Upper lobe of right lung (tissue), 1 donor: ENCODE measurements at places on chromosomes 7 and 10.

DNA sequence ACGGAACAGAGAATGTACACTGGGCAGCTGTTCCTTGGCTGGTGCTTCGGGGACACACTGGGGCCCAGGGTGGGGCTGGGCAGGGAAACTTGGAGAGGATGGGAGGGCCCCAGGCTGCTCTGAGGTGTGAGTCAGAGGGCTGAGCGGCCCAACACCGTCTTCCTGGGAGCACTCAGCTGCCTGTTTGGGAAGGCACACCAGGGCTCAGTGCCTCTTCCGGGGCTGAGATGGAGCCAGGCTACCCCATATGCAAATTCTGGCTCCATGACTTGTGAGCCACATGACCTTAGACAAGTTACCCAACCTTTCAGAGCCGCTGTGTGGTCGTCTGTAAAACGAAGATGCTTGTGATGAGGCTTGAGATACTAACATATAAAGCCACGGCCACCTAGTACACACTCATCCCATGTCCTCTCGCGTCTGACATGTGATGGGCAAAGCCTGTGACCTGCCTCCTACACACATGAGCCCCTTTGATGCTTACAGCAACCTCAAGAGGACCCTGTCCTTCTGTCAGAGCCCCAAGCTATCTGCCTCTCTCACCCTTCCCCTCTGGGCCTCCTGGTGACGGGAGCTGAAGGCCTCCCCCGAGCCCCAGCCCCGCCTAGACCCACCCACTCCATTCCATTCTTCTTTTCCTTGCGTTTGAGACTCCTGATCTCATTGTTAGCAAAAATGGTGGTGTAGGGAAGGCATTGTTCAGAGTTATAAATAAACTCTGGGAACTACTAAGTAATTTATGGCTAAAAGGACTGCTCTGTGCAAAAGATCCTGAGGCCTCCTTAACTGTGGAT, 26.1 kb downstream of the KLRG2 start:
- H3K27ac ChIP-seq = no peak overlapping the region
- no peaks in the 10 kb centered on the region for H3K4me1 ChIP-seq
- no peaks in the 10 kb centered on the region for H3K27me3 ChIP-seq
- H3K4me3 ChIP-seq = no peak overlapping the region
- H3K36me3 ChIP-seq = no peaks in the 10 kb centered on the region

DNA sequence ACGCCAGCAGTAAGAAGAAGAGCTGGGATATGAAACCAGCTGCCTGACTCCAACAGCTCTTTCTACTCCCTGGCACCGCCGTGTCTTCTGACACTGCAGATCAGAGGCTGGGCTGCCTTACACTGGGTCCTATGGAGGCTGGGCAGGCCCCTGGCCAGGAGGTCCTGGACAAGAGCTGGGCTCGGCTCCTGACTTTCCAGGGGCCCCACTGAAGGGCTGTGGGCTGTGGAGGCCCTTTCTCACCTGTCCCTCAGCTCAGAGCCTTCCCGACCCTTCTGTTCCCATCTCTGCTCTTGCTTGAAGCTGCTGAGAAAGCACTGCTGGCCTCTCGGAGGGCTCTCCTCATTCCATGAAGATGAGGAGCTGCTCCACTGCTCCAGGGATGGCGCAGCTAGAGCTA, 85.9 kb upstream of the UNC5B start:
- no peak overlapping the region for H3K27ac ChIP-seq
- no peaks in the 10 kb centered on the region for H3K4me1 ChIP-seq
- H3K4me3 ChIP-seq = no peak overlapping the region
- no peaks in the 10 kb centered on the region for H3K27me3 ChIP-seq

- H3K27ac ChIP-seq = no peak overlapping the region
- peak; percentile 29 for DNase-seq
- H3K36me3 ChIP-seq = no peaks in the 10 kb centered on the region
- peaks cover 11% of the 10 kb centered on the region for H3K27me3 ChIP-seq
- H3K4me1 ChIP-seq = no peaks in the 10 kb centered on the region
- H3K4me3 ChIP-seq = no peak overlapping the region
Observed at GRCh38 chr10:1203704-1204103, 147.5 kb downstream of the WDR37 start.

DNA sequence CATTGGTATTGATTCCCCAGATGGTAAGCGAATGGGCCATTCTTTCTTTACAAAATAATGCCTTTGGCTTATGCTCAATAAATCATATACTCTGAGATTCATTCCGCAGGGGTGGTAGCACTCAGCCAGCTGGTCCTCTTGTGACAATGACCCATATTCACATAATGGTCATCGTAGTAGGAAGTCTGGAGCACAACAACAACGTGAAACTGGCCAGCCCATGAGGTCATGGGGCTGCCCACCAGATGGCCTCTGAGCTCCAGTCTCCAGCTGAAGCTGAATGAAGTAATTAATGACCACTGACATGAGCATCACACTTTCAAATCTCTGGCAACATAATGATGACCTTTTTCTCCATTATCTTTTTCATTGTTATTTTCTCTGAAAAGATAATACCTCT, 42.3 kb upstream of the SORCS1 start:
- H3K27me3 ChIP-seq = no peaks in the 10 kb centered on the region
- H3K27ac ChIP-seq = no peak overlapping the region
- H3K36me3 ChIP-seq = no peaks in the 10 kb centered on the region
- H3K4me3 ChIP-seq = no peak overlapping the region
- DNase-seq = no peak
- H3K4me1 ChIP-seq = no peaks in the 10 kb centered on the region

- no peaks in the 10 kb centered on the region for H3K27me3 ChIP-seq
- no peaks in the 10 kb centered on the region for H3K4me1 ChIP-seq
- no peak for DNase-seq
- no peak overlapping the region for H3K4me3 ChIP-seq
- H3K27ac ChIP-seq = no peak overlapping the region
Observed at GRCh38 chr7:88310956-88311674, 4.4 kb upstream of the STEAP4 start.

- H3K27me3 ChIP-seq = no peaks in the 10 kb centered on the region
- H3K4me1 ChIP-seq = peaks cover 72% of the 10 kb centered on the region
- DNase-seq = peak; percentile 95
- peak within 1 kb of the TSS; percentile 90 for H3K27ac ChIP-seq
- peak within 1 kb of the TSS; percentile 70 for H3K4me3 ChIP-seq
Observed at GRCh38 chr10:71773221-71773971, at the start of gene VSIR. Gene VSIR (minus strand): TSS chr10:71773520. CDS start chr10:71773439, 81 bp downstream.

- DNase-seq = no peak
- no peak overlapping the region for H3K4me3 ChIP-seq
- no peaks in the 10 kb centered on the region for H3K27me3 ChIP-seq
- no peaks in the 10 kb centered on the region for H3K4me1 ChIP-seq
Observed at GRCh38 chr10:128485701-128486235, 359.5 kb upstream of the MKI67 start.

DNA sequence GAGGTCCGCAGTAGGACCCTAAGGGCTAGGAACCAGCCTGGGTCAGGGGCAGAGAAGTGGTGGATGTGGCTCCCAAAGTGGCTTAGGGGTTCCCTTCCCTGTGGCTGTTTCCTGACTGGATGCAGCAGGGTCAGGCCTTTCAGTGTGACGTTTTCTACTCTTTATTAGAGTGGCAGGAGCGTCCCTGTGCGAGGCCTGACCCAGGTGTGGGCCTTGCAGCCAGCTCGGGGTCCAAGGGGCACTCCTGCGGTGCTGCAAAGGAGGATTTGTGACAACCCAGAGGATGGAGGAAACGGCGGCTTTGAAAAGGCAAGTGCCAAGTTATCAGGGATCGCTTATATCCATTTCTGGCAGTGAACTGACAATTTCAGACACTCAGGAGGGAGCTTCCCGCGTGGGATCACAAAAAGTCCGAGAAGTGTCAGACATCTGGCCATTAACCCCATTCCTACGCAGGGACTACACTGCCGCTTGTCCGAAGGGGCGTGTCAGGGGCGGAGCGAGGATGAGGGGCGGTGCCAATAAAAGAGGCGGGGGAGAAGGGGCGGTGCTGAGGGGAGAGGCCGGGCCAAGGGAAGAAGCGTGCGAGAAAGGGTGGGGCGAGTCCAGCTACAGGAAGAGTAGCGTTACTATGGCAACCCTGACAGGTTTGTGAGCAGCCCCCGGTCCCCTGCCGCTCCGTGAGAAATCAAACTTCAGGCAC, 98.8 kb upstream of the ZNF722 start:
- H3K36me3 ChIP-seq = no peaks in the 10 kb centered on the region
- H3K4me1 ChIP-seq = no peaks in the 10 kb centered on the region
- no peaks in the 10 kb centered on the region for H3K27me3 ChIP-seq
- peak overlapping the region; percentile 65 for H3K27ac ChIP-seq
- H3K4me3 ChIP-seq = peak overlapping the region; percentile 77

DNA sequence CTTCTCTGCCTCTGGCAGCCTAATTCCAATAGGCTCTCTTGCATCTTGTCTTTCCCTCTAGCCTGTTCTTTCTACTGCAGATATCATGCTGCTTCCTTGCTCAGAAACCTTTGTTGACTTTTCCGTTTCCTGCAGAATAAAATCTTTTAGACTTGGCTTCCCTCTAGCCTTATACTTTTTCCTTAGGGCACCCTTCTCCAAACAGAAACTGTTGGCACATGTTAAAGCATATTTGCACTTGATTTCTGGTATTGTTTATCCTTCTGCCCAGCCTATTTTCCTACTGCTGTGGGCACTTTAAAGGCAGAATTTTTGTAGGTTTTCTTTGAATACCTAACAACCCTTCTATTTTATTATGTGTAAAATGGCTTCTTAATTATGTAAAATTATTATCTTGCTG, 4.6 kb downstream of the GNAI1 start:
- H3K27ac ChIP-seq = no peak overlapping the region
- H3K4me3 ChIP-seq = no peak overlapping the region
- no peaks in the 10 kb centered on the region for H3K27me3 ChIP-seq
- no peaks in the 10 kb centered on the region for H3K36me3 ChIP-seq
- H3K4me1 ChIP-seq = peaks cover 30% of the 10 kb centered on the region

DNA sequence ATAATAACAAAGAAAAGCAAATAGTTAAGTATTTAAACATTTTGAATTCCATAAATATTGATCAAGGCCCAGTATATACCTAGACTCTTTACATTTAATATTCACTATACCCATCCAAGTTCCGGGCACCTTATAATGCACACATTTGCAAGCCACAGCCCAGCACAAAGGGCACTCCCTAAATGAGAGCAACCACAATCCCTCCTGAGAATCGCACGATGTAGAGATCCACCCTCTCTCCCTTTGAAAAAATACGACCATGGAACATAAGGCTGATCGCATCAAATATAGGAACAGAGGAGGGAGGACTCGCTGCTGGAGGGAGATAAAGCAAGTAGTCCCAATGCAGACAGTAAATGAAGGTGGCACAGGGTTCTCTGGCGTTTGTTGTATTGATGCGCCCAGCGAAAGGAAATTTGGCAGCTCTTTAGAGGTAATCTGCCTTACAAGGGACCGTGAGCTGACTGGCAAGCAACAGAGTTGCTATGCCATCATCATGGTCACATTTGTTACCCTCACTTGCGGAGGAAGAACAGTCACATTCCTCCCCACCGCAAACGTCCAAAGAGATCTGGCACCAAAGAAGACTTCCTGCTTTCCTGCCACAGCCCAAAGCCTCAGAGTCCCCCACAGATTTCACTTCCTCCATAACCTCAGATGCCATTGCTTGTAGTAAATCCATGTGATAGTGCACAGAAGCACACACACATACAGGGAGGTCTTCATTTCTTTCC, 16.1 kb upstream of the TAS2R40 start:
- no peak overlapping the region for H3K27ac ChIP-seq
- no peak for DNase-seq
- peaks cover 4% of the 10 kb centered on the region for H3K27me3 ChIP-seq

DNA sequence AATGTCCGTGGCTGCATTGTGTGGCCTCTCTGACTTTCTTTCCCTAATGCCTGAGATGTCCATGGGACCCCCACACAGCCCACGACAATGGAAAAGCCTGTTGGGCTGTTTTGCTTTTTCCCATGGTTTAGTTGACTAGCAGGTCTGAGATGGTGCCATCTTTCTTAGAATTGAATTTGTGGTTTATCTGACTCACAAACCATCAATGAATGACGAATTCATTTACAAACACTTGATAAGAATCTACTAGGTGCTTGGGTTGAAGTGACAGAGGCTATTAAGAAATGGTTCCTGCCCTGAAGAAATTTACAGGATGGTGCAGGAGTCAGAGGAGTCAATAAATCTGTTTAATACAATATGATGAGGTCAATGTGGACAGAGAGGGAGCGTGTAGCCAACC, 75.4 kb downstream of the OTUD1 start:
- DNase-seq = no peak
- no peaks in the 10 kb centered on the region for H3K4me1 ChIP-seq
- H3K4me3 ChIP-seq = no peak overlapping the region
- H3K27ac ChIP-seq = no peak overlapping the region
- H3K27me3 ChIP-seq = no peaks in the 10 kb centered on the region

DNA sequence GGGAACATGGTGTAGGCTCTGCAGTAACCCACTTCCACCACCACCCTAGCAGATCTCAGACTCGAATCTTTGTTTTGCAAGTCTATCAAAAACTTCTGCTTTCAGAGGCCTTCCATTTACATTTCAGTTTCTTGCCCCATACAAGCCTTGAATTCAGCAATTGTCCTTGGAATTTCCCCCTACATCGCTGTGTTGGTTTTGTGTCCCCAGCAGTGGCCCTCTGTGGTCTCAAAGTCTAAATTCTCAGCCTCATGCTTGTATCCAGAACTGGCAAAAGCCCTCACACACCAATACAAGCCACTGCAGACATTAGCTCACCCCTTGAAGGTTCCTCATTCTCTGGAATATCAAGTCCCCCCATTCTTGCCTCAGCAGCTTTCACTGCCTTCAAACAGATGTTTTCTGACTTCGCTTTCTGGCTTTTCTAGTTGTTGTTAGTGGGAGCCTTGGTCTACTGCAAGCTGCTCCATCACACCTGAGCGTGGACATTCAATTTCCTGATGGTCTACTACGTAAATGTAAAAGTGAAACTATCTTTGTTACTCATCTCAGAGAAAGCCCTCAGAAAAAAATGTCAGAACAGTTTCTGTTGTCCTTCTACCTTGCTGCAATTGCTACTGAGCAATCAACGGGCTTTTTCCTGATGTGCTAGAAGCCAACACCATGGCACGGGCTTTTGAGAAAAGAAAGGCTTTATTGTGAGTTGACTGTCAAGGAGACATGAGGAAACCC, 1.8 kb upstream of the NUB1 start:
- no peaks in the 10 kb centered on the region for H3K36me3 ChIP-seq
- H3K4me1 ChIP-seq = peaks cover 25% of the 10 kb centered on the region
- no peak for DNase-seq
- H3K4me3 ChIP-seq = no peak overlapping the region
- no peaks in the 10 kb centered on the region for H3K27me3 ChIP-seq
